ENCODE measurements at places on chromosomes 6 and 20. TPM values are rescaled to one million over a fixed set of nuclear protein-coding genes. Genes with fewer than 3 reads are reported as not detected.

The VSTM2L gene
- 11.6 TPM for total RNA-seq

DNA sequence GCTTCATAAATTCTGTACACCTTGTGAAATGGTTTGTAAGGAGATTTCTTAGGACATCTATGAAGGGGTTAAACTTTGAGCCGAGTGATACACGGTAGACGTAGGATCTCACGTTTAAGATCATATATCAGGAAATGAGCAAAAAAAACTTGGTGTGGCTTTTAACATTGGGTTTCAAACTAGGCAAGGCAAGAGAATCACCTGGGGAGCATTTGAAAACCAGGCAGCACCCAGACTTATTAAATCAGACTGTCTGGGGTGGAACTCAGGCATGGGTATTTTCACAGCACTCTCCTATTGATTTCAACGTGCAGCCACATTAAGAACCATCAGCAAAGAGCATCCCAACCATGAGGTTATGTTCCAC is 26.4 kb downstream of the LY86 start:
- peaks cover 12% of the 10 kb centered on the region for H3K4me1 ChIP-seq
- H3K36me3 ChIP-seq = no peaks in the 10 kb centered on the region
- DNase-seq = no peak
- H3K27ac ChIP-seq = no peak overlapping the region

The OGFRL1 gene
- 6.0 TPM for total RNA-seq

- H3K27me3 ChIP-seq = no peaks in the 10 kb centered on the region
- no peak overlapping the region for H3K4me3 ChIP-seq
- no peak for DNase-seq
- H3K27ac ChIP-seq = no peak overlapping the region
- H3K36me3 ChIP-seq = peaks cover 4% of the 10 kb centered on the region
- H3K4me1 ChIP-seq = peaks cover 13% of the 10 kb centered on the region
These were observed 123.1 kb downstream of the HIVEP2 start for GRCh38 chr6:142821860-142822259.

The RCAN2 gene
- total RNA-seq = 6.9 TPM

The PACSIN1 gene
- 12.5 TPM for total RNA-seq

- peaks cover 3% of the 10 kb centered on the region for H3K27me3 ChIP-seq
- no peak overlapping the region for H3K27ac ChIP-seq
- peaks cover 4% of the 10 kb centered on the region for H3K4me1 ChIP-seq
- no peak for DNase-seq
These were observed 53.7 kb downstream of the UST start for GRCh38 chr6:148800536-148800935.

The WDR27 gene
- 61.2 TPM for total RNA-seq

DNA sequence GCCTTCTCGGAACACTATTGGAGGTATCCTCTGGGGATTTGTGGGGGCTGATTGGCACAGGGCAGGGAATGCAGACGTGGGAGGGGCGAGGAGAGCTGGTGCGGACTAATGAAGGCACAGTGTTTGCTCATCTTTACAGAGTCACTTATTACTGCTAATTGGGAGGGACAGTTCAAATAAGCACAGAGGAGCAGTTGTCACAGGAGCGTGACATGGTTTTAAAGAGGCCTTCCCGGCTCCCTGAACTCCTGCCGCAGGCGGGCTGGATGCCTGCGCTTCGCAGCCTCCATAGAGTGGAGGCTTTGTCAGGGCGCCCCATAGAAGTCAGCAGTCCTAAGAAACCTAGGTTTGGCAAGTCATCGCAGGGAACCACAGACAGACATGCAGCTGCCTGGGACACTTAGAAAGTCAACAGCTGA is 149.6 kb downstream of the LINC00237 start:
- H3K27ac ChIP-seq = no peak overlapping the region
- no peaks in the 10 kb centered on the region for H3K4me1 ChIP-seq
- no peak overlapping the region for H3K4me3 ChIP-seq
- DNase-seq = no peak
- H3K36me3 ChIP-seq = no peaks in the 10 kb centered on the region

All from type B pancreatic cell (in vitro differentiated cells).